NCI-H2081 treated with DMSO at 0.1 percent for 48 hours (cell line): ENCODE measurements at places on chromosomes 7 and 10.

- DNase-seq: no peak
These were observed 14.7 kb downstream of the SHH start for GRCh38 chr7:155797262-155798250.

DNA sequence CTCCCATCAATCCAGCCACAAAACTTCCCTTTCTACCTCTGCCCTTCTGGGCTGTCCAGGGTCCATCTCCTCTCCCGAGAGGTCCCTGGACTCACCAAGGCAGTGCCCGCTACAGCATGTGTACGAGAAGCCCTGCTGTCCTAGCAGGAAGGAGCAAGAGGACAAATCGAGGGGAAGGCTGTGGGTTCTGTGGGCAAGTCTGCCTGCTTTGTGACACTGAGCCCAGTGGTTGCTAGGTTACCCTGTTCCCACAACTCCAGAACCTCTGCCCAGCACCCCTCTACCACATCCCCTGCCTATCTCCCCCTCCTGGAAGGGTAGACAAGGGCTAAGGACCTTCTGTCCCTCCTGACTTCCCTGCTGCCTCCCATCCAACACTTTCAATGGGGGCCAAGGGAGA lies at the start of gene TBATA:
Gene TBATA (minus strand): TSS at position 188 of the 400 bp plus-strand sequence. CDS start 1,998 bp downstream, outside the sequence.
- no peak for DNase-seq

- DNase-seq: no peak
These were observed 150.5 kb downstream of the PLXDC2 start for GRCh38 chr10:19966751-19967150.

DNA sequence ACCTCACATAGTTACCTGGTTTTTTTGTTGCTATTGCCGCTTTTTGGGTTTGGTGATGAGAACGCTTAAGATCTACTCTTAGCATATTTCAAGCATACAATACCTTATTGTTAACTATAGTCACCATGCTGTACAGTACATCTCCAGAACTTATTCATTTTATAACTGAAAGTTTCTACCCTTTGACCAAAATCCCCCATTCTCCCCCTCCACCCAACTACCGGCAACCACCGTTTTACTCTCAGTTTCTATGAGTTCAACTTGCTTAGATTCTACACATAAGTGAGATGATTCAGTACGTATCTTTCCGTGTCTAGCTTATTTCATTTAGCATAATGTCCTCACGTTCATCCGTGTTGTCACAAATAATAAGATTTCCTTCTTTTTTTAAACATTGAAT lies 86.7 kb upstream of the IL6 start:
- DNase-seq: no peak

- no peak for DNase-seq
These were observed 17.3 kb downstream of the MYOF start for GRCh38 chr10:93464776-93465388.
